ENCODE measurements at places on chromosomes 1 and 21.

GRCh38 chr1:116067566-116067890 is 43.7 kb upstream of the MAB21L3 start:
- DNase-seq = no peak

GRCh38 chr1:18727956-18728355 is 97.3 kb downstream of the PAX7 start:
- no peak for DNase-seq

- DNase-seq = no peak
Measured at GRCh38 chr1:9416918-9417500, 122.3 kb upstream of the SLC25A33 start.

GRCh38 chr1:53294567-53294966 is 33.3 kb downstream of the LRP8 start:
- no peak for DNase-seq

- DNase-seq = no peak
Measured at GRCh38 chr1:106646816-106647215, 409.7 kb upstream of the PRMT6 start.

Measured in stimulated activated CD8-positive, alpha-beta memory T cell treated with anti-CD3 and anti-CD28 coated beads, Interleukin-2, amount 100 ng/mL, for 1 hour (primary cell).